T-helper 2 cell treated with Interferon-gamma antibody and Interleukin-4, amounts not matched to agents 5 μg/mL and 100 μg/mL, for 36 hours (primary cell): ENCODE measurements at places on chromosomes 7 and 10.

DNA sequence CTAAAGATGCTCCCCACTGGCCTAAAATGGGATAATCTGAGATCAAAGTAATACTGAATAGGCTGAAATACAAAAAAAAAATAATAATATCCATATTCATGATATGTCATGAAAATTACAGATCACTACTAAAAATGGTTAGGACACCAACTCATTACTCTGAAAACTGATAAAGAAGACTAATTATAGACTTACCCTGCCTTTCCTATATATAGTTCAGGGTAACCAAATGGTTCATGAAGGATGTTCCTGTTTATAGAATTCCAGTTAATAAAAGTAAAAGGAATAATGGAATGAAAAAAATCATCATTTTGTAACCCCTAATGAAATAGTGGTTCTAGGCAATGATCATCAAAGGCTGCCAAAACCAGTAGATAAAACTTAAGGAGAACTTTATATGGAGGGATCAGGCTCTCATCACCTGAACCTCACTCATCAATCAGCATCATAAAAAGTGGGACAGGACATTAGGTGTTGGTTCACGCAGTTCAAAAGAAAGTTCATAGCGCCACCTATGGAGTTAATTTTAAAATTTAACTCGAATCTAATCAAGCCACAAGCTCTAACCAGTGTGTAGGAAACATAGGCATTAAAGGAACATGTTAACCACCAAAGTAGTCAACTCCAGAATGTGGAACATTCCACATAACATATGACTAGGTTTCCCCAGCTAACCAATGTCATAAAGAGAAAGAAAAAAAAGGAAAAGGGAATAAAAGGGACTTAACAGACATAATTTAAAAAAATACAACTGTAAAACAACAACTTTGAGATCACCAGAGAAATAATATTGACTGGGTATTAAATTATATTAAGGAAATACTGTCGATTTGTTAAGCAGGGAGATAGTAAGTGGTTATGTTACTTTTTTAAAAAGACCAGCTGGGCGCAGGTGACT, 35.7 kb downstream of the P4HA1 start:
- no peak overlapping the region for H3K4me3 ChIP-seq
- no peak for DNase-seq
- peak overlapping the region; percentile 77 for H3K27ac ChIP-seq

DNA sequence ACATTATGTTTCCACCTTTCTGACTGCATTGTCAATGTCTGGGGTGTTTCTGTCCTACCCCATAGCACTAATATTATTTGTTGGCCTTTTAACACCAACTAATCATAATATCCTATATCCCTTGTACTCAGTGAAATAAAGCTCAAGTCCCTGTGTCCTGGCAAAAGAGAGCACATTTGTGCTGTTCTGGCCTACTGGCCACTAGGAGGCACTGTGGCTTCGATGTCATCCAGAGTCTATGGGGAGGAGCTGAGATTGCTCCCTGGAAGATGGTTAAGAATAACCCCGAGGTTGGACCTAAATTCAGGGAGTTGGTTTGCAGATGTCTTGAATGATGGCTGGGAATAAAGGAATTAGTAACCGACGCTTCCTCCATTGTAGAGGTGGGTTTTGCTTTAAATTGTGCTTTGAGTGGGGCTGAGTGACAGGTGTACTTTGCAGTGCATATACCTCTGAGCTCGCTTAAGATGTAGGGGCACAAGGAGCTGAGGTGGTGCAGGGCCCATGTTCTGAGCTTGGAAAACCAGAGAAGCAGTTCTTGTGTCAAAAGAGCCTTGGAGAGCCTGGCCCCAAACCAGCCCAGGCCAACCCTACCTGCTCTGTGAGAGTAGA, 191.2 kb upstream of the PRSS1 start:
- no peaks in the 10 kb centered on the region for H3K36me3 ChIP-seq
- H3K4me3 ChIP-seq: peak overlapping the region; percentile 25
- peak overlapping the region; percentile 9 for H3K27ac ChIP-seq
- peak; percentile 24 for DNase-seq
- H3K27me3 ChIP-seq: peaks cover 11% of the 10 kb centered on the region

DNA sequence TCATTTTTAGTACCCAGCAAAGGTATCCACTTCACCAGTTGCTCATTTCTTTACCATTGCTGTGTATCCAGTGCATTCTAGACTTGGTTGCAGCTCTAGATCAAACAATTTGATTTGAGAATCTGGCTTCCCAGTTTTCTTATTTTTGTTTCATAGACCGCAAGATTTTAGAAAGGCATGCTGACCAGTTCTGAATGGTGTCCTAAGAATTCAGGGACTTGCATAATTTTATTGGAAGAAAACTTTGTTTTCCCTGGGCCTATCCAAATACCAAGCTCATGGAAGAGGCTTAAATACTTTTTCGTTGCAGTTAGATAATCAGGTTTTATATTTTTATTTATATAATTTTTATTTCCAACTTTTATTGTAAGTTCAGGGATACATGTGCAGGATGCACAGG, 58.3 kb downstream of the BICC1 start:
- no peaks in the 10 kb centered on the region for H3K36me3 ChIP-seq
- no peak overlapping the region for H3K4me3 ChIP-seq
- no peak for DNase-seq
- H3K27me3 ChIP-seq: no peaks in the 10 kb centered on the region
- no peak overlapping the region for H3K27ac ChIP-seq

GRCh38 chr10:123428391-123428790, 237.8 kb upstream of the GPR26 start:
- no peak overlapping the region for H3K4me3 ChIP-seq
- no peak for DNase-seq
- H3K27ac ChIP-seq: no peak overlapping the region
- H3K36me3 ChIP-seq: no peaks in the 10 kb centered on the region
- H3K27me3 ChIP-seq: peaks cover 5% of the 10 kb centered on the region
- no peaks in the 10 kb centered on the region for H3K4me1 ChIP-seq

GRCh38 chr10:112792487-112793201, 157.4 kb upstream of the TCF7L2 start:
- DNase-seq: no peak
- no peaks in the 10 kb centered on the region for H3K4me1 ChIP-seq
- no peak overlapping the region for H3K4me3 ChIP-seq

GRCh38 chr10:12193193-12193592, 2.5 kb downstream of the NUDT5 start:
- no peak for DNase-seq
- no peak overlapping the region for H3K4me3 ChIP-seq
- peaks cover 30% of the 10 kb centered on the region for H3K4me1 ChIP-seq
- H3K27me3 ChIP-seq: no peaks in the 10 kb centered on the region

- no peaks in the 10 kb centered on the region for H3K36me3 ChIP-seq
- DNase-seq: no peak
- H3K4me1 ChIP-seq: no peaks in the 10 kb centered on the region
- no peak overlapping the region for H3K27ac ChIP-seq
Measured at GRCh38 chr7:33743594-33743993, 161.7 kb upstream of the BMPER start.

GRCh38 chr7:2477447-2478398, 1.5 kb upstream of the GRIFIN start:
- no peaks in the 10 kb centered on the region for H3K27me3 ChIP-seq
- H3K4me3 ChIP-seq: no peak overlapping the region
- H3K4me1 ChIP-seq: no peaks in the 10 kb centered on the region
- no peaks in the 10 kb centered on the region for H3K36me3 ChIP-seq

GRCh38 chr7:136353287-136353686, 376.1 kb upstream of the MTPN start:
- H3K36me3 ChIP-seq: no peaks in the 10 kb centered on the region
- no peaks in the 10 kb centered on the region for H3K27me3 ChIP-seq
- H3K4me3 ChIP-seq: no peak overlapping the region
- no peak overlapping the region for H3K27ac ChIP-seq
- no peaks in the 10 kb centered on the region for H3K4me1 ChIP-seq
- DNase-seq: no peak

- no peaks in the 10 kb centered on the region for H3K36me3 ChIP-seq
- DNase-seq: no peak
- H3K27ac ChIP-seq: no peak overlapping the region
Measured at GRCh38 chr7:117129521-117129955, 176.2 kb downstream of the ST7 start.

GRCh38 chr10:119542357-119542987, at the start of gene RGS10:
Gene RGS10 (minus strand): TSS chr10:119542719. CDS start chr10:119542638, 81 bp downstream.
- H3K4me1 ChIP-seq: peaks cover 44% of the 10 kb centered on the region
- H3K36me3 ChIP-seq: peaks cover 13% of the 10 kb centered on the region
- peak within 1 kb of the TSS; percentile 86 for H3K4me3 ChIP-seq
- H3K27ac ChIP-seq: peak within 1 kb of the TSS; percentile 93

- H3K4me3 ChIP-seq: no peak overlapping the region
- H3K27ac ChIP-seq: no peak overlapping the region
- no peak for DNase-seq
- no peaks in the 10 kb centered on the region for H3K27me3 ChIP-seq
- H3K4me1 ChIP-seq: no peaks in the 10 kb centered on the region
Measured at GRCh38 chr7:66181845-66182244, 23.3 kb upstream of the TPST1 start.

DNA sequence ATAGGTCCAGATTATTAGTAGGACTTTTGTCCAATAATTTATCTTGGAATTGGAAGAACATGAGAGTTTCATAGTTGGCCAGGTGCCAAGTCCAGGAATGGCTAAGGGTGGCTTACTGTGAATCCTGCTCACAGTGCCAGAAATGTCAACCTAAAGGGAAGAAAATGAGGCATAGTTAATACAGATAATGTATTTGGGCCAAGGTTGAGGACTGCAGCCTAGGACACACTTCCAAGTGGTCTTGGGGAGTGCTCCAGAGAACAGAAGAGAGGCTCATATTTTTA, 78.2 kb downstream of the MAPK8 start:
- H3K4me3 ChIP-seq: no peak overlapping the region
- H3K27me3 ChIP-seq: no peaks in the 10 kb centered on the region
- peaks cover 3% of the 10 kb centered on the region for H3K36me3 ChIP-seq
- no peak for DNase-seq
- H3K4me1 ChIP-seq: peaks cover 13% of the 10 kb centered on the region

DNA sequence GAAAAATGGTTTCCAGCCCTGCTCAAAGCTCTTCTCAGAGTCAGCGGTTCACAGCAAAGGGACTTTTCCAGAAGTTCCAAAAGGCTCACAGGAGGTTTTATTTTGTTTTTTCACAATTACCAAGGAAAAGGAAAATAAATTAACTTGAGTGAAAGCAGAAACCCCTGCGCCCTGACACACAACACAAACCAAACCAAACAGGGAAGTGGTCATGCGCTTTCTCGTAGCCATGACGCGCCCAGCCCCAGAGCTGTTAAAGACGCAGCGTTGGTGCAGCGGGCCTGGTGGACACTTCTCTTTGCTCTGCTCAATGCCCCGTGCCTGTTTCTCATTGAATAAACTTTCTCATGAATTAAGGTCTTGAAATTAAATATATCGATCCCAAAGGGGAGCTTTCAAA, 134.4 kb upstream of the LYZL2 start:
- H3K4me3 ChIP-seq: no peak overlapping the region
- no peak for DNase-seq
- peaks cover 13% of the 10 kb centered on the region for H3K4me1 ChIP-seq
- H3K36me3 ChIP-seq: peaks cover 5% of the 10 kb centered on the region
- H3K27me3 ChIP-seq: no peaks in the 10 kb centered on the region

DNA sequence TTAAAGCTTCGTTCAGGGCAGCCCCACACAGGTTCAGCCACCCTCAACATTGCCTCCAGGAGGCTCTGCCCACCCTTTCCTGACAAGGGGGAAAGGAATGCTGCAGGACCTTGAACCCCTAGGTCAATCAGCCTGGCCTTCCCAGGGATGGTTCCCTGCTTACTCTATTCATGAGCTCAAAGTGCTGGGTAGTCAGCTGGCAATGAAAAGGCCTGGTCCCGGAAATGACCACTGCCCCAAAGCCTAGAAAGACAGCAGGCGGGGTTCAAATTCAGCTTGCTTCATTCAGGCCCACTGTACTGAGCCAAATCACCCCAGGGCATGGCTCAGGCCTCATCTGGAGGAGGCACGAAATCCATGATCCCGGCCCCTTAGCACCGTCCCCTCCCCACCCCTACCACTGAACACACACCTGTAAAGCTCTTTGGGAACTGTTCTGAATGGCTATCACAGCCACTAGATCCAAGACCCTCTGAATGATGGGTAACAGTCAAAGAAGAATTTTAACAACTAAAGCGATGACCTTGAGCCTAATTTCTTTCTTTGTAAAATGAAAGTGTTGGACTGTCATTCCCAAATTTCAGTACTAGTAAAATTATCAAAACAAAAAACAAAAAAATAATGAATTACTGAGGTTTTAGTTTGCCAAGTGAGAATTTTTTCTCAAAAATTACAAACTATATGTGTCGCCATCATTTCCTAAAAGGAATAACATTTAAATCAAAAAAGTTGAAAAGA, 1.0 kb downstream of the URGCP start:
- peak overlapping the region; percentile 94 for H3K27ac ChIP-seq
- H3K36me3 ChIP-seq: peaks cover 7% of the 10 kb centered on the region
- peak overlapping the region; percentile 95 for H3K4me3 ChIP-seq
- H3K27me3 ChIP-seq: no peaks in the 10 kb centered on the region
- DNase-seq: no peak
- peaks cover 22% of the 10 kb centered on the region for H3K4me1 ChIP-seq

- DNase-seq: no peak
- no peaks in the 10 kb centered on the region for H3K4me1 ChIP-seq
- H3K27me3 ChIP-seq: no peaks in the 10 kb centered on the region
- no peaks in the 10 kb centered on the region for H3K36me3 ChIP-seq
- H3K27ac ChIP-seq: no peak overlapping the region
Measured at GRCh38 chr7:103657474-103657894, 211.5 kb upstream of the SLC26A5 start.

DNA sequence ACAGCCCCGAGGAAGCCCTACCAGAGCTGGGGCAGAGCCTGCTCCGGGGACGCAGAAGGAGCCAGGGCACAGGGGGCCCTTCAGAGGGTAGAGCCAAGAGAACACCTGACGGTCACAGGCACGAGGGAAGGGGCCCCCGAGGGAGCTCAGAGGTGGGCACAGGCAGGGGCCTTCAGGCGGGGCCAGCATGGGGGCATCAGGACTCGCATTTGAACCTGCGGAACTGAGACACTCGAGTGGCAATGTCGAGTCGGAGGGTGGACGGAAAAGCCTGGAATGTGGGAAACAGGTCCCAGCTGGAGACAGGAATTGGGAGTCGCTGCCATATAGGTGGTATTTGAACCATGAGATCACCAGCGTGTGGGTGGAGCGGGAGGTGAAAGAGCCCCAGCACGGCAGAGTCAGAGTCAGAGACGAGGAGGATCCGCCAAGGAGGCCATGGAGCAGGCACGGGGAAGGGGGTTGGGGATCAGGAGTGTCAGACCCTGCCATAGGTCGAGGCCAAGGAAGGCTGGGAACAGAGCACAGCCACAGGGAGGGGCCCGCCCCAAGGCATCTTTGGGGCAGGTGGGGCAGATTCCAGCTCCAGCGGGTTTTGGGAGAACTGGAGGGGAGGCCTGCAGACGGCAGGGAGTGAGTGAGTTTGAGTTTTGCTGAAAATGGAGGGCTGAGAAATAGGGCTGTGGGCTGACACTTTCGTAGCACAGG, 13.8 kb downstream of the STK32C start:
- H3K4me1 ChIP-seq: no peaks in the 10 kb centered on the region
- no peaks in the 10 kb centered on the region for H3K36me3 ChIP-seq
- DNase-seq: no peak
- H3K4me3 ChIP-seq: no peak overlapping the region
- no peak overlapping the region for H3K27ac ChIP-seq
- no peaks in the 10 kb centered on the region for H3K27me3 ChIP-seq
